ENCODE measurements at places on chromosomes 3 and 15.

GRCh38 chr3:63582943-63583500 lies 69.5 kb upstream of the SNTN start:
- no peak for DNase-seq

- DNase-seq = no peak
Observed at GRCh38 chr3:133364704-133365103, 35.2 kb upstream of the BFSP2 start.

DNA sequence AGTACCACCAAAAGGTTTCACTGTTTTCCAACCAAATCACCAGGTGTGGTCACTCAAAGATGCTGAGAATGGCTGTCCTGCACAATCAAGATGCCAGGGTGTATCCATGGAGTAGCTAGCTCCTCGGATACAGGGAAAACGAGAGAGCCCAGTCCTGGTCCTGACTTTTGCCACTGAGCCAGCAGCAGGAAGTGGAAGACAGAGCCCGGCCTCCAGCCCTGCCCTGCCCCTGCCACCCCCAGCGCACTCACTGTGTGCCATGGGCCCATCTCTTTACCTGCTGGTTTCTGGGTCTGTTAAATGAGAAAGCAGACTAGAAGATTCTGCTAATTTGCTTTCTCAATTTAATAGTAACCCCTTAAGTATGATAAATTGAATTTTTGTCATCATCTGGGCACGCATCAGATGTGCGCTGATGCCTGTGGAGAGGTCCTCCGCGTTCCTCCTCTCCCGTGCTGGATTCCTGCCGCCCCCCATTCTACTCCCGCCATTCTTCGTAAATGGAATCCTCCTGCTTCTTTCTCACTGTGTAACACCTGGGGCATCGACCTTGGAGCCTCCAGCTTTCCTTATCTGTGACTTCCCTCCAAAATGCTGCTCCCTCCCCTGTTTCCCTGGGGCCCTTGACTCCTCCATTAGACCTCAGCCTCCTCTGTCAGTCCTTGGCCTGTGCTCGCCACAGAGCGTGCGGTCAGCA lies 18.0 kb downstream of the TNFAIP8L3 start:
- DNase-seq = no peak

GRCh38 chr3:134287512-134287911 lies 36.9 kb upstream of the RYK start:
- no peak for DNase-seq

- no peak for DNase-seq
Observed at GRCh38 chr3:37466660-37467359, 292.4 kb upstream of the LRRFIP2 start.
